Stimulated activated CD4-positive, alpha-beta T cell treated with anti-CD3 and anti-CD28 coated beads, Interleukin-4, amount 100 ng/mL, for 1 hour (primary cell): ENCODE measurements at places on chromosomes 3 and 15.

DNA sequence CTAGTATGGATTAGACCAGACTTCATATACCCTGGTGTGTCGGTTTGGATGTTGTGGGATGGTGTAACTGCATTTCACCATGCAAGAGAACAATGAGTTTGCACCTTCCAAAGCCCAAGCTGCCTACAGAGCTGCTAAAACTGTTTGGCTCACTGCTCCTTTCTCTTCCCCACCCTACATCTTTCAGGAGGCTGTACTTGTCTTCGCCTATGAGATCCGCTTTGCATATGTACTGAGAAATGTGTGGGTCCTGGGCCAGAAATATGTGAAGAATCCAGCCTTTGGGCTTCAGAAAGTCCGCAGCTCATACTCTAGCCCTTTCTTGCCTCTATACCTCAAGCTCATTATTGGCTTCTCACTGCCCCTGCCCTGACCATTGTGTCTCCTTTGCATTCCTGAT lies 1060.0 kb downstream of the NTRK3 start:
- no peak for DNase-seq

GRCh38 chr3:115760716-115761115 lies 137.4 kb downstream of the GAP43 start:
- DNase-seq = no peak

DNA sequence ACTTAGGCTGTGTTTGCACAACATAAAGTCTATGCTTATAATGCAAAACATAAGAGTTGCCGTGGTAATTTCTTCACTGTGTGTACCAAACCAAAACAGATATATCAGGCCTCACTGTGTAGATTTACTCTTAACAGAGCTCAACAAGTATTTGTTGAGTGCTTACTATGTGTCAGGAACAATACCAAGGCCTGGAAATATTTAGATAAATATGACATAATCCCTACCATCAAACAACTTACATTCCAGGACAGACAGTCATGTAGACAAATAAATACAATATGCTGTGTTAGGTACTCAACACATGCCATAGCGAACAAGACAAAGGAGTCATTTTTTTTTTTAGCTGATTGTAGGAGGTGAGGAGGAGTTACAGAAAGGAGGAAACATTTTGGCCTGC lies 554.0 kb downstream of the NSUN3 start:
- DNase-seq = no peak

GRCh38 chr3:144128108-144128892 lies 156.7 kb downstream of the DIPK2A start:
- no peak for DNase-seq

- DNase-seq = no peak
These were observed 112.2 kb upstream of the SLC4A7 start for GRCh38 chr3:27596334-27596841.

DNA sequence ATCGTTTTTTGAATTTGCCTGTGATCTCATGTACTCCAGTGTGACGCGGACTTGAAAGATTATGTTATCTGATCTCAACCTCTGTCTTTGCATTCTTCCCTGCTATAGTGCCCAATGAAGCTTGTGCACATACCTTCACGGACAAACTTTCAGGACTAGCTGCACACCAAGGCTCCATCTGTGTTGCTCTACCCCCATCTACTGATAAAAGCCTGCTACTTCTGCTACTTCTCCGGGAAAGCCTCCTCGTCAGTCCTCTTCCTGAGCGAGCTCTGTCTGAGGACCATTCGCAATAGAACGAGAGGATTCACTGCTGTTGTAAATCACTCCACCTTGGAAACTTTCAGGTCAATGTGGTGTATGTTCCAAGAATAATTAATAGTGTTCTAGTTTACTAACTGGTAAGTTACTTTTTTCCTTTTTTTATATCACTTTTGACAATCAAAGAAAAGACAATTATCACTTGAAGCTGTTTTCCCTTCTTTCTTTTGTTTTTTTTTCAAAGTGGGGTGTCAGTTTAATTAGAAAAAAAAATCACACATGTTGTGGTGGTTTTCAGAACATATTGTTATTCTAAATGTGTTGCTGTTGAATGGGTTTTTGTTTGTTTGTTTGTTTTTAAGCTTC lies 217.6 kb downstream of the ARRDC4 start:
- peak; percentile 2 for DNase-seq

DNA sequence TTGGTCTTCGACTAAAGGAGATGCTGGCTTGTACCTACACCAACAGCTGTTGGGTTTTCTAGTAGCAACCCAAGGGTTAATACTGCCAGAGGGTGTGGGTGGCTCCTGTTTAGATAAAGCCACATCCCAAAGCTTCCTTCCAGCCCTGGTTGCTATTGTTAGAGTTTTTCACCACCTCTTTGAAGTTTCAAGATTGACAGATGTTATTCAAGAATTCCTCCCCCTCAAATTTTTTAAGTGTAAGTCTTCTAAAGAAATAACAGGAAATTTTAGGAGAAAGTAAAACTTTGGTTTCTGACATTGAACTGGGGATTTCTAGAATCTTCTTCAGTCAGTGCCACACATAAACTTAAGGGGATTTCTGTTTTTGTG lies 60.9 kb downstream of the TGFBR2 start:
- DNase-seq = no peak

DNA sequence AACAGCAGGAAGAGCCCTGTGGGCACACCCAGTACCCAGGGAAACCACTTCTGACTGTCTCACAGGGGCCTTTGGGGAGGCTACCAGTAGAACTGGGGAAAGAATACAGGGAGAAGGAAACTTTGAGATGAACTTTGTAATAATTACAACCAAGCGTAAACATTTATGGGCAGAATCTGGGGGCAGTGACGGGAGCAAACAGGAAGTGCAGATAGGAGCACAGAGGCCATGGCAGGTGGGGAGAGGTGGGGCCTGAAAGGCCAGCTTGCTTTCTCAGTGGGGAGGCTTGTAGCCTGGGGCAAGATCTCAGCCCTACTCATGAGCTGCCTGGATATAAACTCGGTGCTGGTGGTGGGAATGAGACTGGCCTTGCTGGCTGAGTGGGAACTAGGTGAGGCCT lies 209.8 kb downstream of the PLCH1 start:
- DNase-seq = no peak

DNA sequence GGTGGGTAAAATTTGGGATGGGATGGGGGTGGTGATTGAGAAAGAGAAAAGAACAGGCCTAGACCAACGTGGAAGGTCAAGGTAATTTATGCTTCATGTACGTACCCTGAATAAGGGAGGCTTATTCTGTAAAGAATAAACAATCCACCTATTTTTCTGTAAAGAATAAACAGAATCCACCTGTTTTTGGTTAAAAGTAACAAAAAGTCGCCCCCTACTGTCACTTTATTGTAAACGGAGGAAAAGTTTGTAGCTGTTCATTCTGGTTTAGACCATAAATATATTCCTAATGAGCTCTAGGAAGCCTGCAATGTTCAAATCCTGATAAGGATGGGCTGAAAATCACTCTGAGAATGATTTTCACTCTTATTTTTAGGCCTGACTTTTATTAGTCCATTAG lies 23.5 kb upstream of the SQOR start:
- DNase-seq = no peak
